Activated T-cell treated with anti-CD3 and anti-CD28 coated beads, Interleukin-2, amount 50 U/mL, for 48 hours (primary cell): ENCODE measurements at places on chromosomes 7 and 10.

DNA sequence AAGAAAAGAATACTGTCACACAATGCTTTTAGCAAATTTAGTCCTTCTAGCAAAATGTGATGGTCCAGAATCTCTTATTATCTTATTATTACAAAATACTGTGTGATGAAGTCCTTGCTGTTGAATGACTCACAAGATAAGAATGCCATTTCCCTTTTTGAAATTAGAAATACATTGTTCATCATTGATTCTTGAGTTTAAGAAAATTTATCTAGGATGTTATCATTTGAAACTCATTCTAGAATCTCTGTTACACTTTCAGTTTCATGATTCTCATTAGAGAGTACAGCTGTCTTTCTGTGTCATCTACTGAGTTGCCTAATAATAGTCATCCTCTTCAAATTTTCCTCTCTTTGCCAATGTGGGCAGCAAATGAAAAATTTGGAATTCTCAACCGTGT, 9.6 kb downstream of the ZKSCAN5 start:
- DNase-seq: no peak

GRCh38 chr10:11256896-11257295, 239.2 kb downstream of the CELF2 start:
- no peak for DNase-seq

GRCh38 chr7:105264707-105265106, 124.0 kb downstream of the SRPK2 start:
- DNase-seq: no peak

DNA sequence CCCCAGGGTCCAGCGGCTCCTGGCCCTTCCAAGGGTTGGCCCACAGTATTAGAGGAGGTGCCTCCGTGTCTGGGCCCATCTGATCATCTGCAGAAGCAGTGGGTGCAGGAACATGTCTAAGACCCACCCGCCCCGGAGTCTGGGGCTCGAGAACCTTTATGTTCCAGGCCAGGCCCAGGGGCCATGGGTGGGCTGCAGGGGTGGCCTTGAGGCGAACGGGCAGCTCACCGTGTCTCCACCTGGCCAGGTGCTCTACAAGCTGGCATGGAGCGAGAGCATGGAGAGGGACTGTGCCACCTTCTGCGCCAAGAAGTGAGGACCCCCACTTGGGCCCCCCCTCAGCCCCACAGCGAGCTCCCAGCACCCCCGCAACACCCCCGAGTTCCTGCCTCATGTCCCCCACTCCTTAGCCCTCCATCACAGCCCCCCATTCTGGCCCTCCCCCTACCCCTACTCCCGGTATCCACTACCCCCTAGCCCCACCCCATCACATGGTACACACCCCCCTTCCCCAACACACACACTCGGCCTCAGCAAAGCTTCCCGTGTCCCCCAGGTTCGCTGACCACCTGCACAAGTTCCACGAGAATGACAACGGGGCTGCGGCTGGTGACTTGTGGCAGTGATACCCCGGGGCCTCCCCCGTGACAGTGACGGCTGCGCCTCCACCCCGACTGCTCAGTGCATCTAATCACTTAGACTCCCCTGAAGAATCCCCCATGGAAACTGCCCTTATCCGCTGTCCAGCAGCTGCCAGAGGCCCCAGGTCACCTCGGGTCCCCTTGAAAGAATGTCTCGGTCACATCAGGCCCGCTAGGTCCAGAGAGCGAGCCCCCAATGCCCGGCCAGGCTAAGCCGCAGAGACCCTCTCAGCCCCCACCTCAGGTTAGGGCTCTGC, 4.0 kb upstream of the SH2B2 start:
- no peak for DNase-seq

- DNase-seq: no peak
Observed at GRCh38 chr10:19906108-19906791, 90.0 kb downstream of the PLXDC2 start.

DNA sequence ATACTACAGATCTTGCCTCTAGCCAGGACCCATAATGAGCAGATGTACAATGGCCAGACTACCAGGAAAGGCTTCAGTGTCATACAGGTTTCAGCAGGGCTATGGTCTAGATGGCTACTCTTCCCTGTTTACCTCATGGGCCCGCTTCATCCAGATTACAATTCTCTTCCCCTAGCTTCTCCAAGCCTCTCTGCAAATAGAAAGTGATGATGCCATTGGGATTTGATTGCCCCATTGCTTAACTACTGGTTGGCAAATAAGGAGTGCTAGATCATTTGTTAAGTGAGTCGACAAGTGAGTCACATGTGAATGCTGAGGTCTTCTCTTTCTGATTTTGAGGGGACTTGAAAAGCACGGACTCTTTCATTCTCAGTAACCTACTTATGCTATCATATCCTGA, 361.5 kb upstream of the LRRTM3 start:
- no peak for DNase-seq

- DNase-seq: no peak
Observed at GRCh38 chr7:114715907-114716306, 206.0 kb upstream of the MDFIC start.

DNA sequence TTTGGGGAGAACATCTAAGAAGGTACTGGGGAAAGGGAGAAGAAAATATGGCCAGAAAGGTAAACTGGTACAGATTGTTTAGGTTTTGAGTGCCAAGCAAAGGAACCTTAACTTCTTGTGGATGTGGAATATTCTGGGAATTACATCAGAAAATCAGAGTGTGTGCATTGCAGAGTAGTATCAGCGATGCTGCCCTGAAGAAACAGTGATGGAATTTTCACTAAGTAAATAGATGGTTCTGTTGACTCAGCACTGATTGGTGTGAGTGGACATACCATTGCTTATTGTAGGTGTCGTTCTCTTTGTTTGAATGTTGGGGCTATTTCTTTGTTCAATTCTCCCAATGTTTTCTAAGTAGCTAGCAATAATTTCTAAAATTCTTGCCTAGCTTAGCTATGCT, 24.4 kb upstream of the AKR1B1 start:
- no peak for DNase-seq

DNA sequence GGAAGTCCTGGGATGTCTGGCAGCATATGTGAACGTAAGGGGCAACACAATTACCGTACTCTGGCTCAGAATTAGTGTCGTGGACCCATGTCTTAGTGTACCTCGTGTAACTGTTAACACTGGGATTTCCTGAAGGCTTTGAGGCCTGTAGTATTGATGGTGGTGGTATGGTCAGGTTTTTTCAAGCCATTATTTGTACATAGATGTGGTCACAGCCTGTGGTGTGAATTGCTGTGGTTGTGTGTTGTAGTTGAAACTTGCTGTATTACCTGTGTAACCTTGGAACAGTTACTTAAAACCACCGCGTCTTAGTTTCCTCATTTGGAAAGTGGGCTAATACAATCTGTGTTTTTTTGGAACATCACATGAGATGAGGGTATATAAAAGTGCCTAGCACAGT, 5.3 kb downstream of the EXOC4 start:
- DNase-seq: no peak

GRCh38 chr10:88027570-88027969, 164.1 kb downstream of the PTEN start:
- no peak for DNase-seq

DNA sequence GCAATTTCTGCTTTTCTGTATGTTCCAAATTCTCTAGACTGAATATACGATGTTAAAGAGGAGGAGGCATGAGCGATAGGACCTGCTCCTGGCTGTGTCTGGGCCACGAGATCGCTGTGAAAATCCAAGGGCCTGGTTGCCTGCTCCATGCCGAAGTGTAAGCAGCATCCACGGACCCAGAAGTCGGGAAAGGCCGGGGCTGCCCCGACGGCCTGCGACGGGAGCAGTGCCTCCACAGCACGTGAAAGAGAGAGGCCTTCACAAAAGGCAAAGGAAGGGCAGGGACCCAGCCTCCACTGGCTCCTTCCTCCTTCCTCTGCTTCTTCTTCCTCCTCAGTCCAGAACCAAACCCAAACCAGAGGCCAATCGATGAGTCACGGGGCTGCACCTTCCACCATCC, 122.9 kb upstream of the MGMT start:
- DNase-seq: no peak

GRCh38 chr7:11206177-11206899, 232.7 kb downstream of the PHF14 start:
- no peak for DNase-seq

DNA sequence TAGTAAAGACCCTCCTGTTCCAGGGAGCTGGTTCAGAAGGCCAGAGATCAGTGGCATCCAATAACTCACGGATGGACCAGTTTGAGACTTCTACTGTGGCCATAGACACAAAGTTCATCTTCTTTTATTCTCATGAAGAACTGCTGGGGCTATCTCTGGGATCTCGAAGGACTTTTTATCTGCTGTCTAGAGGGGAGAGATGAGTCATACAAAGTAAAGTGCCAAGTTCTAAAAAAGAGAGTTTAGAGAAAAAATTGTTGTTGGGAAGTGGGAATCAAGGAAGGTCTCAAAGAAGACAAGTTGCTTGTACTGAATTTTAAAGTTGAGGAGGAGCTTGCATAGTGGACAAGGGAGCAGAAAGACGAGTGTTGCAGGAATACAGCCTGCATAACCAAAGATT, 8.0 kb upstream of the FAM221A start:
- DNase-seq: no peak

DNA sequence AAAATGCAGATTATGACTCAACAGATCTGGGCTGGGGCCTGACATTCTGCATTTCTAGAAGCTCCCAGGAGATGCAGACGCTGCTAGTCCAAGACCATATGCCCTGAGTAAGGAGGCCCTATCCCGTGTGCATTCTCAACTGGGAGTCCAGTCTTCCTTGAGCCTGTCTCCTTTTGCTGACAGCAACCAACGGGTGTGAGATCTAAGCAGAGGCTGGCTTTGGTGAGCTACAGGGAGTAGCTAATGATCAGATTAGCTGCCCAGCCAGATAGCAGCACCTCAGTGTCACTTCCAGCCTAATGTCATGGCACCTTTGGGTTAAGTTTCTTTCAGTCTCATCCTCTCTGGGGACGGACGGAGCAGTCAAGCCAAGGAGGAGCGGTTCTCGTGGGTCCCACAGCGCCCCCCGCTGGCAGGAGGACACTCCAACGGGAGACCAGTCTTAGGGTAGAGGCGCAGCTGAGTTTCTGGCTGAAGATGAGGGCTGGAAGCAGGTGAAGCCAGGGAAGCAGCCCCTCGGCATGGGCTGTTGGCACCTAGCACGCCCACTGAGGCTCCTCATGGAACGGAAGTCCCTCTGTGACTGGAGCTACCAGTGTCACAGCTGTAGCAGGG, 154.0 kb downstream of the CCDC3 start:
- peak; percentile 65 for DNase-seq

DNA sequence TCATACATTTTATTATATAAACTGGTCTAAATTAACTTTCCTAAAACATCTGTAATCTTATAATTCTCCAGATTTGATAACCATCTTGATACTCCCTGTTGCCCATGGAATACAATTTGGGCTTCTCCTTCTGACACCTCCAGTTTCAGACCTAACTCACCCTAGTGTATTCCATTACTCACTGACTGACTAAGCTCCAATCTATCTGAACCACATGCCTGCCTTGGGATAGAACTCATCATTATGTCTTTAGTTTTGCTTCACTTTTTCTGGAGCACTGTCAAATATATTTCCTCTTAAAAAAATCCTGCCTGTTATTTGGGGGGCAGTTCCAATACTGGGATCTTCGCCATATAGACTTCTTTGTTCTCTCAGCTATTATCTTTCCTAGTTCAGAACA, 4.9 kb upstream of the FOXP2 start:
- DNase-seq: no peak

DNA sequence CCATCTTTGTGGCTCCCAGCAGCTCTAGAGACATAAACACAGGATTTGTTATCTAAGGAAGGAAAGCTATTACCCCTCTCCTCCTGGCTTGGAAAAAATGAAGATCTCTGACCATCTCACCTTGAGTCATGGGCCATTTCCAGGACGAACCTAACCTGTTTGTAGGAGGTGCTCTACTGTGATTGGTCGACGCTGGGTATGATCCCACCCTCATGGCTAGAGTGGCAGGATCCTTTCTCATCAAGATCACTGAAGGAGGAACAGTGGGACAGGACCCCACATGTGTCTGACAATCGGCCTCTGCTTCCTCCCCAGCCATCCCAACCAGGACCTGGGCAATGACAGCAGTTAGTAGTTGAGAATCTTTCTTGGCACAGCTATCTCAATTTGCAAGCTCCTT, 144.1 kb downstream of the EMX2 start:
- DNase-seq: no peak

DNA sequence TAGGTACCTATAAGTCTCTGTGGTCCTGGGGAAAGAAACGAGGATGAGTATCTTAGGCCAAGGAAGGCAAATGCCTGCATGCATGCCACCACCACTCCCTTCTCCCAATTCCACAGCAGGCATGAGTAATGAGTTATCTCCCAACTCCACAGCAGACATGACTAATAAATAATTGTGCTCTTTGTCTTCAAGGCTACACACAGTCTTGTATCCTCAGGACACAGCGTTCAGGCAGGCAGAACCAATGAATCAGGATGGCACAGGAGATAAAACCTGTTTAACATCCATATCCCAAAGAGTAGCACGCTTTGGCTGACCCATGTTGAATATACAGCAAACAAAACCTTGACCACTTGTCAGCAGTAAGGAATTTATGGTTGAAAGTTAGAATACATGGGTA, 229.7 kb upstream of the NFE2L3 start:
- no peak for DNase-seq

DNA sequence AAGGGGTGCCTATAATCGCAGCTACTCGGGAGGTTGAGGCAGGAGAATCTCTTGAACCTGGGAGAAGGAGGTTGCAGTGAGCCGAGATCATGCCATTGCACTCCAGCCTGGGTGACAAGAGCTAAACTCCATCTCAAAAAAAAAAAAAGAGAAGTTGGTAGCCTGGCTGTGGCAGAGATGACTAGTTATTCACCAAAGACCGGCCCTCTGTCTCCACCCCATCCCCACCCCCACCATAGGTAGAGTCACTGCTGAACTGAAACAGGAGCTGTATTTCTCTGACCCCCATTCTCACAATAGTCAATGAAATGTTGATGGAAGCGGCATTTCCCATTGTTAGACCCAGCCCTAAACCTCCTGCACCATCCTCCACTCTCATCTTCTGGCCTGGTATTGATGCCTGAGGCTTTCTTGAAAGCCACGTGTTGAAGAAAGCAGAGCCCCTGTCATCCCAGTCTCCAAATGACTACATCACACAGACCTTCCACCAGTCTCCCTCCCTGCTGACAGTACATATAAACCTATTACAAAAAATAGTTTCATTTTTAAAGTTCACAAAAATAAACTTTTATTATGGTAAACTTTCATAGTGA, 9.4 kb upstream of the PIK3CG start:
- no peak for DNase-seq

DNA sequence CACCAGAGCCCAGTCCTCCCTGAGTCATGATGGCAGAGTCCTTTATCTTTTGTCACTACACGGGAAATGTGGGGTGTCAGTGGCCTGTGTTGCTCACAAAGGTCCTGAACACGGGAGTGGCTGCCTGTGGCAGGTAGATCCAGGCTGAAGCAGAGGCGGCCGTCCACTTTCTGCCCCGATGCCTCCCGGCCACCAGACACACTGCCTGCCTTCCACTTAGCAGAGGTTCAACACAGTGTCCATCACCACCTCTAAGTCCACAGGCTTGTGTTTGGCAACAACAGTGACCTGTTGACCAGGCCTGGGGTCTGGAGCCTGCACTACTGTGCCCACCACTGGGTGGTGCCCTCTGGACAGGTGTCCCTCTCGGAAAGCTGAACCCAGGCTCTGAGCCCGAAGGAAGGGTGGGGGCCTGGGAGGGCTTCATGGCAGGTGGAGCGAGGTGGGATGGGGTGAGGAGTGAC, 49.9 kb upstream of the CAMK2B start:
- no peak for DNase-seq

GRCh38 chr10:15120523-15120922, 23.4 kb downstream of the RPP38 start:
- no peak for DNase-seq

- no peak for DNase-seq
Observed at GRCh38 chr10:45241865-45242520, 73.4 kb downstream of the OR13A1 start.

GRCh38 chr10:86599729-86600128, 54.6 kb upstream of the OPN4 start:
- DNase-seq: no peak
